CD8-positive, alpha-beta T cell (primary cell): ENCODE measurements at places on chromosomes 2 and 18. TPM values are rescaled to one million over a fixed set of nuclear protein-coding genes. Genes with fewer than 3 reads are reported as not detected.

- no peak for DNase-seq
These were observed 316 bp upstream of the FMNL2 start for GRCh38 chr2:152334701-152335015.

DNA sequence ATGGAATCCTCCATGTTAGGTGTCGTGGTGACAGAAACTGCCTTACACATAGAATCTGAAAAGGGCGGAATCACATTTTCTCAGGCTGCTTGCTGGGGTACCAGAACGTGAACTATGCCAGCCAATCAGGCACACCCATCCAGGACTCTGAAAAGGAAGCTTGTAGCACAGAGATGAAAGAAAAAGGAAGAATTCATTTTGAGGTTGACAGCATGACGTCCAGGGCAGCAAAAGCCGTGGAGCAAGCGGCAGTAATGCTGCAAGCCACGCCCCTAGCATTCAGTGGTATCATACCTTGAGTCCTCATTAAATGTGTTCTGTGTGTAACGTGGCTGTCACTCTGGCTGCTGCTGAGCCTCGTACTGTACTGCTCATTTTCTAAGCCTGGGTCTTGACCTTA, 304.0 kb downstream of the DYSF start:
- DNase-seq = no peak

- DNase-seq = no peak
These were observed 26.3 kb downstream of the RHOB start for GRCh38 chr2:20473128-20473527.

DNA sequence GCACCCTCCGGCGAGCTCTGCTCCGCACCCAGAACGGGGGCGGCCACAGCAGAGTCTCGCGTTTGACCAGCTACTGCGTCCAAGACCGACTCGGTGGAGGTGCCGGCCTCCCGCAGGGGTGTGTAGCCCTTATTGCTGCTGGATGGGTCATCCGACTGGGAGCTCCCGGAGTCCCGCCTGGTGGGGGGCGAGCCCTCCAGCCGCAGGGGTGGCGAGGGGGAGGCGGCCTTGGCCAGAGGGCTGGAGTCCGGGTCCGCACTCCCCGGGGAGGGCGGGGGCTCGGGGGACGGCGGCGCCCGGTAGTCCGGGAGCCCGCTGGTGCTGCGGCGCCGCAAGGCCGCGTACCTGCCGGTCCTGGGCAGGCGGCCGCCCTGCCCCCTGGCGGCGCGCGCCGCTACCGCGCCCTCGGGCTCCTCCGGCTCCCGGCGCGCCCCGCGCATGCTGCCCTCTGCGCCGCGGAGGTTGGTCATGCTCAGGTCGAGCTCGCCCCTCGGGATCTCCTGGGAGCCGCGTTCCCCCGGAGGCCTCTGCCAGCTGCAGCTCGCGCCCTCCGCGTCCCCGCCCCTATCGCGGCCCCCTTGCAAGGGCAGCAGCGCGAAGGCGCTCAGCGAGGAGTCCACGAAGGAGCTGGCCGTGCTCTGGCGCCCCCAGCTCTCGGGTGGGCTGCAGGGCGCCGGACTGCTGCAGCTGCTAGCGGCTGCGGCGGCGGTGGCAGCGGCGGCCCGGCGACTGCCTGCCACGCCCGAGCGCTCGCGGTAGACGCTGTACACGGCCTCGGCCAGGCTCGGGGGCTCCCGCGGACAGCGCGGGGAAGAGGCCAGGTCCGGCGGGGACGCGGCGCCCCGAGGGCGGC, 4.8 kb downstream of the TMEM200C start:
- no peak for DNase-seq

DNA sequence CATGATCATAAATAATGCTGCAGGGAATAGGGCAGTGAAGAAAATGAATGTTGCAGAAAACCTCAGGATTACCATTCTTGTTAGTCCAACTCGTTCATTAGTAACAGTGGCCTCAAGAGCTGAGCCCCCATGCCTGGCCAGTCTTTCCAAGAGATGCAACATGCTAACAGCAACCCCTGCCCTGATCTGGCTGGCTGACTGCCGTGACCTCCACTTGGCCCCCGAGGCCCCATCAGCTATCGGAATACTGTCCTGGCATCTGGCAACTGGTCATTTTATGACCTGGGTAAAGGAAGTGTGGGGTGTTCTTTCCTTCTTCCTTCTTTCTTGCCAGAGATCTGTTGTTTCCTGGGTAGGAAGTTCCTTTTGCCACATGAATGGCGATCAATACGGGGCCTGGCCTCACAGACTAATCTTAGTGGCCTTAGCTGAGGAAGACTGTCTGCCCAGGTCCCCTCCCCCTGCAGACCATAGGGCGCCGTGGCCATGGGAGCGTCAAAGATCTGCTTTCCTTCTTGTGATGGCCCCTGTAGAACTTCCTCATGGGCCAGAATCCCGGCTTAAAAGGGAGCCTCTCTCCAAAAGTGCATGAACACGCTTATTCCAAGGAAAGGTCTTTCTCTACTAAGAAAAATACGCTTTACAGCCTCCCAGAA, 10.6 kb upstream of the TRABD2A start:
- DNase-seq = no peak

DNA sequence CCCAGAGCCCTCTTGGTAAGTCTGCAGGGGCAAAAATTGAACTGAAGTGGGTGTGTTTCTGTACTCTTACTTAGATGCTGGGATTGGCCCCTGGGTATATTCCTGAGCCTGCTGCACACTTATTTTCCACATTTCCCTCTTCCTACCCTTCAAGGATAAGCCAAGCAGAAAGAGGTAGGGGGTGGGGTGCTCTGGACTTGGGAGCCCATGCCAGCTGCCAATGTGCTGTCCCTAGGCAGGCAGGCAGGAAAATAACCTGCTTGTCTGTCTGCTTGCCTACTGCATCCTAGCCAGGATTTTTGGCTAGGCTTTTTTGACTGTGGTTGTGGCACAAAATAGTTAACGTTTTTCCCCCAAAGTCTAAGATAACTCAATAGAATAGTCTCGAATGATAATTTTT, 234.3 kb downstream of the ALK start:
- no peak for DNase-seq

DNA sequence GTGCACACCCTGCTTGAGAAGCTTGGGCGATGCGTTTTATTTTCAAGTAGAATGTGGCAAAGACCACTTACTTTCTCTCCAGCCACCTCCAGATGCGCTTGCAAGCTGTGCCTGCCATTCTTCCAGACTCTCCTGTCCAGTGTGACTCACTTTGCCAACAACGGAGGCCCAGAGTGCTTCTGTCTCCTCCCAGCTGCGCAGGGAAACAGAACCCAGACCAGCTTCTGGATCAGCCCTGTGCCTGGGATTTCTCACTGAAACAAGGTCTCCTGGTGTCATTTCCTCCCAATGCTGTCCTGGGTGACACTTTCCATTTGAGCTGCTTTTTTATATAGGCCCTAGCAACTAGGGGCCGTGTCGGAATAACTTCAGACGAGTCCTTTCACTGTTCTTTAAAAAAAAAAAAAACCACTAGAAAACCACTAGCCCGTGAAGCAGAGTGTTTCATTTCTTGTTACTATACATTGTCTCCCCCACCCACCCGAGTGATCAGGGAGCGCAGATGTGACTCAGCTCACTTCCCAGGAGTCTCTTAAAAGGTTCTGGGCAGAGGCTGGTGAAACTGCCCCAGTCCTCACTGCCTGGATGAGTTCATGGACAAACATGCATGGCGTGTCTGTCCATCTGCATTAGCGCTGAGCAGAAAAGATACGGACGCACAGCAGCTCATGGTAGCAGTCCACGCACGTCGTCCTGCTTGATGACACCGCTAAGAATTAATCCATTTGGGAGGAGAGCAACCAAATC, 25.3 kb upstream of the RPL31 start:
- DNase-seq = no peak

DNA sequence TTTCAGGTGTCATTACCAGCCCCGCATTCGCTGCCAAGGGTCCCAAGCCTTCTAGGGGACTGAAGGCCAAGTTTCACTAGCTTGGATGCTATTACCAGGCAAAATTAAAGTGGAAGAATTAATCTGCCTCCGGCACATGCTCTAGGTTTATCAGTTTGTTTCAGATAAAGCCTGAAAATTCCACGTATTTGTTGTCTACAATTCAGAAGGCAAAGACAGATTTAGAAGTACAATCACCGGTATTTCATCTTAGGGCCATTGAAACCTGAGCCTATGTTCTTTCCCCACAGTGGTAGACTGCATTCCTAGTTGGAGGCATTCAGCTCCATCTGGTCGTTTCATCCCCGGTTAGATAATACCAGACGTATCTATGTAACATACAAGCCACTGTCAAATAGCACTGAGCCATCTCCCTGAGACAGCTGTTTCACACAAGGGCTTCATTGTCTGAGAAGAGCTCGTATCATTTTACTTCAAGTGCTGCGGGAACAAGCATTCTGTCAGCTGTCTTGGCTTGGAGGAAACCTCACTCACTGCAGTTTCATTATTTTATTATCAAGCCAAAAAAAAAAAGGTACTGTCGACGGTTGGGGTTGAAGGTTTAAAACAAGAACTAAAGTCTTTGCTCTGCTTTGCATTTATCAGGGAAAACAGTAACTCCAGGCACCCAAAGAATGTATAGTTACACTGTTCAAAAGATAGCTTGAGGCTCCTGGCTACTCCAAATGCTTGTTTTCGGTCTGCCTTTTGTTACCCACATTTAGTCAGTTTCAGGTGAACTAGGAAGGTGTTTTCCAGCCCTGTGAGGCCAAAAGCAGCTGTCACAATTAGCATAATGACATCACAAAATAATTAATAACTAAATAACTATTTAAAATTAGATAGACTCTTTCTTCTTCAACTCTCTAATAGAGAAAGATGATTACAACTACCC, 76.7 kb downstream of the TGIF1 start:
- DNase-seq = no peak

DNA sequence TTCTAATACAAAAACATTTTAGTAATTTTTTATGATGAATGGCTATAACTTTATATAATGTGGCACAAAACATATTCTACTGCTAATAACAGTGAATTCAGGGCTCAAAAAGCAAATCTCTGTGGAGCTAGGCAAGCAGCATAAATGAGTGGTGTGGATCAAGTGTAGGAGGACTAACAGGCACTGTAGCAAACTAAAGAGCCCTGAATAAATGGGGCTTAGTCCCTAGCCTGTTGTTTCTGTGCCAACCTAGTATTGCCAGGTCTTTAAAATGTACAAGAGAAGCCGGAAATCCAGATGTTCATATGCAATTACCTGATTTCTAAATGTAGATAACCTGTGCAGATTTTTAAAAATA, 18.5 kb downstream of the REL start:
- no peak for DNase-seq

ABCG5 gene
- total RNA-seq = not detected
